Progenitor cell of endocrine pancreas (in vitro differentiated cells): ENCODE measurements at places on chromosomes 6 and 20. TPM values are rescaled to one million over a fixed set of nuclear protein-coding genes. Genes with fewer than 3 reads are reported as not detected.

DNA sequence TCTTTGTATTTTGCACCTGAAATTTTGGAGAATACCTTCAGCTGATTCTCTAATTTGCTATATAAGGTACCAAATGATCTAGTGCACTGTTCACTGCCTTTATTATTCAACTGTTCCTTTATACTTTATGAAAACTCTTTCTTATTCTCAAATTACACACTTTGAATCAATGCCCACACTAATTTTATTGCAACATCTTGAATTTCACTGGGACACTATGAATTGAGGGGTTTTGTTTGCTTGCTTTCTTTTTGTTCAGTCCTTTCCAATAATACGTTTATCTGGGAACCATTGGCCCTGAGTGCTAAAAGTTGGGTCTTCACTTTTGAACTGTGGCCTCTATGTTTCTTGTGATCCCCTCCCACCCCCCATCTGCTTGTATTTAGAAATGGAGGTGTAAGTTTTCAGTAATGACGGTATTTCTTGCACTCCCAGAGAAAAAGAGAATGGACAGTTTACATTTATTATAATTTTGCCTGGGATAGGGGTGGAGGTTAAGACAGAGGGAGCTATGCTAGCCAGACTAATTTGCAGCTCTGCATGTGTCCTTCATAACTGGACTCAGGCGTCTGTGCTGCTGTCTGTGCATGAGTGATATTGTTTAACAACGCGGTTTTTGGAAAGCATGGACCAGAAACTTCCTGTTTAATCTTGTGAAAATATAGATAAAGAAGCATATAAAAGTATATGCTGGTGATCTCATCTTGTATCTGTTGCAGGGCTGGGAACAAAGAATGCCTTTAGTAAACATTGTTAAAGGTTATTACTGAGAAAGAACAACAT is 98.1 kb downstream of the DNAH8 start:
- no peak for DNase-seq
- H3K36me3 ChIP-seq, result no peaks in the 10 kb centered on the region
- H3K4me1 ChIP-seq, result no peaks in the 10 kb centered on the region
- no peak overlapping the region for H3K27ac ChIP-seq
- peaks cover 10% of the 10 kb centered on the region for H3K27me3 ChIP-seq
- no peak overlapping the region for H3K4me3 ChIP-seq

GRCh38 chr20:55522296-55522815 is 483.0 kb downstream of the CBLN4 start:
- no peak overlapping the region for H3K4me3 ChIP-seq
- H3K27me3 ChIP-seq, result no peaks in the 10 kb centered on the region
- H3K27ac ChIP-seq, result no peak overlapping the region
- no peaks in the 10 kb centered on the region for H3K4me1 ChIP-seq
- H3K36me3 ChIP-seq, result no peaks in the 10 kb centered on the region

DNA sequence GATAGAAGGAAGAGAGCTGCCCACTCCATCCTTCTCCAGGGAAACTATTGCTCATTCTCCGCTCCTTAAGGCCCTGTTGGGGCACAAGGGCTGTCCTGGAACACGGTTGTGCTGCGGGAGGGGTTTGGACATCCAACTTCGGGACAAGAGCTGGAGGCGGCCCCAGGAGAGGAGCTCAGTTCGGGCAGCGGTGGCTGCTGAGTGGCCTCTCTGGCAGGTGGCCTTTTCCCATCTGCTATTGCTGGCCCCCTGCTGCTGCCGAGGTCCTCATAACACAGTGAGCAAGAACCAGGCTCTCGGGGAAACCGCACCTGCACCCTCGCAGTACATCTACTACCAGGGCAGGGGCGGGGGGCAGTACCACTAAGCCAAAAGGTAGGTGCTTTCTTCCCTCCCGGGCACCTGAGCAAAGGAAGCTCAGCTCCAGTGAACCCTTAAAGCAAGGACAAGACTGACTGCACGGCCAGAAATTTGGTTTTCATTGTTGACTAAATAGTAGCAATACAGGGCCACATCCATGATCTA is 63.7 kb downstream of the PSMG4 start:
- no peak overlapping the region for H3K27ac ChIP-seq
- no peak overlapping the region for H3K4me3 ChIP-seq
- peaks cover 11% of the 10 kb centered on the region for H3K36me3 ChIP-seq
- no peaks in the 10 kb centered on the region for H3K4me1 ChIP-seq
- no peak for DNase-seq

DNA sequence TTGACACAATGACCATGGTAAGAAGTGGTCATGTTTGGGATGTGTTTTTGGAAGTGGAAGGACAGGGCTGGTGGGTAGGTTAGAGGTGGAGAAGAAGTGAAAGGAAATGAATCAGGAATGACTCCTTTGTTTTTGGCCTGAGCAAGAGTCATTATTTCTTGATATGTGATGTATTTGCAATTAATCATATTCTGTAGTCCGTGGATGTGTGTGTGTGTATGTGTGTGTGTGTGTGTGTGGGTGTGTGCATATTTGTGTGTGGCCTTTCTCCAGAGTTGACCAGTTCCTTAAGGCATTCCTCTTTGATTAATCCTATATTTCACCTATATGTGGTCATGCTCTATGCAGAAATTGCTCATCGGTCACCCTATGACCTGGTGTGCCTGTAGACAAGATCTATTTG is 130.7 kb downstream of the UTRN start:
- H3K36me3 ChIP-seq, result peaks cover 6% of the 10 kb centered on the region
- no peak overlapping the region for H3K27ac ChIP-seq
- peaks cover 16% of the 10 kb centered on the region for H3K4me1 ChIP-seq
- no peak overlapping the region for H3K4me3 ChIP-seq
- DNase-seq, result no peak

GRCh38 chr20:24102749-24103333 is 114.3 kb upstream of the GGTLC1 start:
- H3K27ac ChIP-seq, result no peak overlapping the region
- DNase-seq, result no peak
- H3K4me3 ChIP-seq, result no peak overlapping the region
- H3K36me3 ChIP-seq, result no peaks in the 10 kb centered on the region
- peaks cover 1% of the 10 kb centered on the region for H3K4me1 ChIP-seq

- no peaks in the 10 kb centered on the region for H3K36me3 ChIP-seq
- H3K27me3 ChIP-seq, result peaks cover 16% of the 10 kb centered on the region
- no peak for DNase-seq
- no peak overlapping the region for H3K4me3 ChIP-seq
These were observed 133.1 kb upstream of the PTPRT start for GRCh38 chr20:43322851-43323250.

VGLL2 gene
- total RNA-seq, result 0.49 TPM in 1 of 2 replicates, not detected in the other

OLIG3 gene
- total RNA-seq, result not detected in 2 replicates
